ENCODE measurements at places on chromosomes 2 and 18.

DNA sequence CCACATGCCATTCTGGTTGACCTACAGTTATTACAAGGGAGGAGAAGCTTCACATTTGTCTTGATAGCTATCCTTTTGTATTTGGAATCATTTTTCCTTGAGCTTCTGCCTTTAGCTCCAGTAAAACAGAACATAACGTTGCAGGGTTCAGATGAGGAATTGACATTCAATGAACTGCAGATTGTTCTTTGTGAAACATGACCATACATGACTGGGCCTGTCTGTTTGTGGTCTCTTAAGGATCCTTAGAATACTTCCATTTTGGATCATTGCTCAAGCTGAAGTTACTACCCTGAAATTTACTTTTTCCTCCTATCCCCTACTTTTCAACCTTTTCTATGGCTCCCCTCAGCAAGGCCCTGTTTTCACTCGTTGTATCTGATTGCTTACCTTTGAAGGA is 1281.7 kb upstream of the CELF4 start:
- no peak for DNase-seq

DNA sequence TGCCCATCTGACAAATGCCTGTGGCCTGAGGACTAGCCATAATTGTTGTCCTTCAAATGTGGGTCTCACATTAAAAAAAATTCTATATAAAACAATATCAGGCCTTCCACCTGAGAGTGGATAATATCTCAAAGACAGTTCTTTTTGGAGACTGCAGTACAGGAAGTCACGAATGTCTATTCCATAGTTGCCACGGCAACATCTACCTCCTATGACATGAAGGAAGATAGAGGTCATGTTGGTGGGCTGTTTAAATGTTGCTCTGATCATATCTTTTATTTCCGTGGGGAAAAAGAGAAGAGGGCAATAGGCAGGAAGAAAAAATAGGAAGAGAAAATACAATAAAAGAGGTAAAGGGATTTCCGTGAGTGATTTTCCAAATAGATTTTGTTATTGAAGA is 151.8 kb downstream of the ARL6IP6 start:
- no peak for DNase-seq

DNA sequence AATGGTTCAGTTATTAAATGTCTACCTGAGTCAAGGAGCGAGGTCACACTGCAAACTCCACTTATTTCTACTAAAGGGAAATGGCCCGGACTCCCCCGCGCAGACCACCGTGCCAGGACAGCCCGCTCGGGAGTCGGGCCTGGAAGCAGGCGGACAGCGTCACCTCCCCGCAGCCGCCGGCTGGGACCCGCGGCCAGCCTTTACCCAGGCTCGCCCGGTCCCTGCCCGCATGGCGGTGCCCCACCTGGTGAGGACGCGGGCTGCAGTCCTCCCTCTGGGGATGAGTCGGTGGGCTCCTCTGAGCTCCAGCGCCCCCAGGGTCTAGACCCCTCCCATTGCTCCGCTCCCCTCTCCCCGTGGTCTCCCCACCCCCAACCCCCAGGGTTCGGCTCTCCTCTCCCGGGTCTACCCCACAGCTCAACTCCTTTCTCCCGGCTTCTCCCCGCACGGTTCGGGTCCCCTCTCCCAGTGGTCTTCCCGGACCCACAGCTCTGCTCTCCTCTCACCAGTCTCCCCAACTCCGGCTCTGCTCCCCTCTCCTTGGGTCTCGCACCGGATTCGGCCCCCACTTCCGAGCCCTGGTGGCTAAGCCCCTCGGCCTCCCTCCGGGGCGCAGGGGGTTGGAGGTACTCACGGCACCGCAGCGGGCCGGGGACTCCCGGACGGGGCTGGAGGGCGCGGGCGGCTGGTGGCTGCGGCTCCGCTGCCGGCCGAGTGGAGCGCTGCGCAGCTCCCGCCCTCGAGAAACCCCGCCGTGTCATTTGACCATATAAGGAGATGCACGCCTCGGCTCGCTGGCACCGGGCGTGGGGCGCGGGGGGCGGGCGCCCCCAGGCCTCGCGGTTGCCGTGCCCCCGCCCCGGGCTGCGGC is at the start of gene FHL2:
Gene FHL2, minus strand, starts transcription at position 716 of the 871 bp plus-strand sequence. CDS start 12,535 bp downstream, outside the sequence.
- no peak for DNase-seq

- no peak for DNase-seq
Observed at GRCh38 chr2:5913711-5914395, 221.7 kb downstream of the SOX11 start.
